NCI-H69 (cell line): ENCODE measurements at places on chromosomes 12 and 14.

DNA sequence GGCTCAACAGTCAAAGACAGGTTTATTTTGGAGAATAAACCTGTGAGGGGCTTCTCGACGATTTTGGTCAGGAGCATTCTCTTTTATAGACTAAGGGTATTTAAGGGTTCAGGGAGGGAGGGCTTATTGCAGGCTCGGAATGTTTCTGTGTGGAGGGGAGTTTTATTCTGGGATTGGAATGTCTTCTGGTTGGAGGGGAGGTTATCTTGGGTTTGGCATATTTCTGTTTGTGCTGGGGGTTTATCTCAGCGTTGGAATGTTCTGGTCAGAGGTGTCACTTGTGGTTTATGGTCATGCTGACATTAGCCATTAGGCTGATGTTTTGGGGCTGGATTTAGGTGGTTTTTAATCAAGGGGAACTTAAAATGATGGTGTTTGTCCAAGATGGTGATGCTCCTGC lies 103.9 kb downstream of the SUDS3 start:
- no peak for DNase-seq

GRCh38 chr12:6323995-6324711 lies 13.7 kb downstream of the PLEKHG6 start:
- no peak for DNase-seq

DNA sequence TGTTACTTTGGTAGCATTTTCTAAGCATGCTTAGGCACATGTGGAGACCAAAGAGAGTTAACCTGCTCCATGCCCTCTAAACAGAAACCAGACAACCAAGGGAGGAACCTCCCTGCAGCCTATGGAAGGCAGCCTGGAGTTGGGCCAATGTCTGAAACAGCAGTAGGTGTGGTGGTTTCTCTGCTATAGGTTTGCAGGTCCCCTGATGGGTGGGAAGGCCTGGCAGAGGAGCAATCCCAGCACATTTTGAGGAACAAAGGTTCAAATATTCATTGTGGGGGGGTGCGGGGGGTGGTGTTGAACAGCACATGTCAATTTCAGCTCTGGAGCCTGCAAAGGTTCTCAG lies 65.4 kb downstream of the DACT1 start:
- peak; percentile 98 for DNase-seq

DNA sequence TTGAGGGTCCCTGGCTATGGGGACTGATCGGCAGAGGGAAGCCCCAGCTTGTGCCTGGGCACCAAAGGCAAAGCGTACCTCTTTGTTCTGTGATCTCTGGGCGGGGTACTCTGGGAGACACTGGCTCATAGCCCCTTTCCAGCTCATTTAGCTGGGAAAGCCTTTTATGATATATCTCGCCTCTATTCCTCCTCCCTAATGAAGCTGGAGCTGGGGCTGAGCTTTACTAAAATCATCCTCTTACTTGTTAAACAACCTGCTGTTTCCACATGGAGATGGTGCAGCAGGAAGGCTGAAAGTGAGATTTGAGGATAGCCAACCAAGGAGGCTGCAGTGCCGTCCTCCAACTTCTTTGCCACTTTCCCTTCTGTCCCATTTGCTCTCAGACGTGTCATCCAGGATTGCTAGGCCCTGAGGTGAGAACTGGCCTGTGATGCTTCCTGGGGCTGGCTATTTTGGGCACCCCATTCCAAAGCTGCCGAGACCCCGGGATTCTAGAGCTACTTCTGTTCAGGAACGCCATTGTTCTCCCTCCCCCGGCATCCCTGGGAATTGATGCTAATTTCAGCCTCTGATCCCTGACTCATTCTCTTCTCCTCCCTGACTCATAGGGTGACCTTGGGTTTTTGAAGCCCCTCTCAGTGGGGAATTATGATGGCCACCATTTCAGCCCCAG lies 16.0 kb downstream of the PDE1B start:
- DNase-seq = no peak

DNA sequence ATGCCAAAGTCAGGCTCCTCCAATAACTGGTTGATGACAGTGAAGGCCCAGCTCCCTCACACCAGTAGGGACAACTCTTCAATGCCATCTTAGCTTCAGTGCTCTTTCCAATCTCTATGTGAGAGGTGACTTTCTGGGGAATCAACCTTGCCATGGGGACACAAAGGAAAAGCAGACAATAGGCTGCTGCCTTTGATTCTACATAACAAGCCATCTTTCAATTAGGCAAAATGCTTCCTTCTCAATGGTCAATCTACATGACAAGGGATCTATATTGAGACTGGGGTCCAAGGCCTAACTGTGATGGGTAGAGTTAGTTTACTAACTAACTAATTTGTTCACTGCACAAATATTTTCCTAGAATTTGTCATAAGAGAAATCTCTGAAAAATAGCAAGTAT lies 1417.5 kb upstream of the SEL1L start:
- no peak for DNase-seq

DNA sequence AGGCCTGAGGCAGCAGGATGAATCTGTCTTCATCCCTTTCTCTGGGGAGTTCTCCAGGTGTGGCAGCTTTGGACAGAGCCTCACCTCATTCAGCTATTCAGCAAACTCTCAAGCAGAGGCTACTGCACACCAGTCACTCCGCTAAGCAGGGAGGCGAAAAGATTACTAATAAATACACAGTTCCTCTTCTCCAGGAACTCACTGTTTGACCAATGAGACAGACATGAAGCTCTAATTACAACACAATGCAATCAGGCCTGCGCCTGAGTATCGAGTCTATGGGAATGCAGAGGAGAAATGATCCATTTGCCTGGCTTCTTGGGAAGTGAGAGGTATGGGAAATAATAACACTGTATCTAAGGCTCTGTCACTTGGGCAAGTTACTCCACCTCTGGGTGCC lies 178.1 kb downstream of the CRADD start:
- DNase-seq = no peak

DNA sequence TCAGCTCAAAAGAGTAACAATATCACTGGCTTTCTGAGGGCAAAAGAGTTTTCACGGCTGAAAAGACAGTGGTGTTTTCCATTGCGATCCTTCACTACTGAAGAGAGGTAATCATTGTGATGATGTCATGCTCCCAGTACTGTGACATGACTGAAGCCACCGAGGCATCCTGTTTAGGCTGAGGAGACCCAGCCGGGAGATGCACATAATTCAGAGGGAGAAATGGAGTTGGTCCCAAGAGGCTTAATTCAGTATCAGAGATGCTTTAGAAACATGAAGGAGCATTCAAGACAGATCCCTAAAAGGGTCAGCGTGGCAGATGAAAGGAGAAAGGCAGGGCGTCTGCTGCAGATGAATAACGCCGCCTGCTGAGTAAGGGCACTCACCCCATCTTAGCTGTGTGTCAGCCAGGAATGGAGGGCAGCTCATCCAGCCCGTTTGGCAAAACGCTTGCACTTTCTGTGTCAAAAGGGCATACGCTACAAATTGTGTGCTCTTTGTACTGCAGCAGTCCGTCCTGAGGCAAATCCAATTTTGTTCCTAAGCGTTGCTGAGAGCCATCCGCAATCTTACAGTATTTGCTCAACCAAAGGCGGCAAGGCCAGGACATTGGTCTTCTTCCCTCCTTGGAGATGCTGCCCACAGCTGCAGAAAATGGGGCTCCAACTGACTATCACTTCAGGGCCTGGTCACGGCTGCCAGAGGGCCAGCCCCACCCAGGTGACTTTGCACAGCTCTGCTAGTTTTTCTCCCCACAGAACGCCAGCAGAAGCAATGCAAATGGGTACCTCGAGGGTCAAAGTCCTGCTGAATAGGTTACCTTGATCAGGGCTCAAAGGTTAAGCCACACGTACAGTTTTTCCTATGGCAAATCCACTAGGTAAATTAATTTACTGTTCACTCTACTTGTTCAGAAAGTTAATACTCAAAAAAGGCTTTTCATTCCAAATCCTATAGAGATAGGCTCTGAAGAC lies 23.5 kb downstream of the CCDC92 start:
- peak; percentile 54 for DNase-seq

GRCh38 chr12:7451756-7452155 lies 7.8 kb upstream of the CD163L1 start:
- DNase-seq = no peak

- no peak for DNase-seq
Measured at GRCh38 chr12:59004456-59004855, 84.2 kb upstream of the LRIG3 start.

DNA sequence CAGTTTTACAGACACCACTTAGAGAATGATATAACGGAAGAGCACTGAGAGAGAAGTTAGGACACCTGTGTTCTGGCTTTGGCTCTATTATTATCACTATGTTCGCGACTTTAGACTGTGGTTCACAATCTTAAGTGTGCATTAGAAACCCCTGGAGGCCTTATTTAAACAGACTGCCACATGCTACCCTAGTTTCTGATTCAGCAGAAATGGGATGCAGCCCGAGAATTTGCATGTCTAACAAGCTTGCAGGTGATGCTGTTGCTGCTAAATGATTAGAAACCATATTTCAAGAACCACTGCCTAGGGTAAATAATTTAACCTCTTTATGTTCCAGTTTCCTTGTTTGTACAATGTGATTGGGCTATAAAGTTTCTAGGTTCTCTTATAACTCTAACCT lies 3.6 kb upstream of the RAD51AP1 start:
- DNase-seq = peak; percentile 16

DNA sequence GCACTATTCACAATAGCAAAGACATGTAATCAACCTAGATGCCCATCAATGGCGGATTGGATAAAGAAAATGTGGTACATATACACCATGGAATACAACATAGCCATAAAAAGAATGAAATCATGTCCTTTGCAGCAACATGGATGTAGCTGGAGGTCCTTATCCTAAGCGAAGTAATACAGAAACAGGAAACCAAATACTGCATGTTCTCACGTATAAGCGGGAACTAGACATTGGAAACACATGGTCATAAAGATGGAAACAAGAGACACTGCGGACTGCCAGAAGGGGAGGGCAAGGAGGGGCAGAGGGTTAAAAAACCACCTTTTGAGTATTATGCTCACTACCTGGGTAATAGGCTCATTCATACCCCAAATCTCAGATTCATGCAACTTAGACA lies 234.1 kb upstream of the PLXNC1 start:
- no peak for DNase-seq

DNA sequence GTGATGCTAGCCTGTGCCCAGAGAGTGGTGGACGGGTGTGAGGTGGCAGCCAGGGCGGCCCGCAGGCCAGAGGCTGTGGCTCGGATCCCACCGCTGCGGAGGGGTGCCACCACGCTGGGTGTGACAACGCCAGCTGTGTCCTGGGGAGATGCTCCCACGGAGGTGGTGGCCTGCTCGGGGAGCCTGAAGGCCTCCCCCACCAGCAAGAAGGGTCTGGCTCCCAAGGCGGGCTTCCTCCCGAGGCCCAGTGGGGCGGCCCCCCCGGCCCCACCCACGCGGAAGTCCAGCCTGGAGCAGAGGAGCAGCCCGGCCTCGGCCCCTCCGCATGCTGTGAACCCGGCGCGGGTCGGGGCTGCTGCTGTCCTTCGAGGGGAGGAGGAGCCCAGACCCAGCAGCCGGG lies 38.2 kb downstream of the KIF26A start:
- no peak for DNase-seq

DNA sequence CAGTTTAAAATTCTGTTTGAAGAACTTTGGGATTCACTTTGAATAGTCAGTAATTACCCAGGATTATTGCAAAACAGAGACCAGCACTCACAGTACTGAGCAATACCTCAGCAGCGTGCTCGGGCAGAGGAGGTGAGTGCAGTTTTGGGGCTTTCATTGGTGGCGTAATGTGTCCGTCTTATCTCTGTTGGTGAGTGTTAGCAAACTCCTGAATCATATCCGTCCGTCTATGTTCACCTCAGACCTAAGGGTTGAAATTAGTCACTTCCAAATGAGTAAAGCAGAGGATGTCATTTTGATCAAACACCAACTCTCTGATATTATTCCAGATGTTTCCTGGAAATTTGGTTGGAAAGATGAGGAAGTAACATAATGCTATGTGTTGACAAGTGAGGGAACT lies 82.8 kb downstream of the BORCS5 start:
- no peak for DNase-seq

GRCh38 chr12:45622210-45622937 lies 107.1 kb upstream of the ARID2 start:
- no peak for DNase-seq

DNA sequence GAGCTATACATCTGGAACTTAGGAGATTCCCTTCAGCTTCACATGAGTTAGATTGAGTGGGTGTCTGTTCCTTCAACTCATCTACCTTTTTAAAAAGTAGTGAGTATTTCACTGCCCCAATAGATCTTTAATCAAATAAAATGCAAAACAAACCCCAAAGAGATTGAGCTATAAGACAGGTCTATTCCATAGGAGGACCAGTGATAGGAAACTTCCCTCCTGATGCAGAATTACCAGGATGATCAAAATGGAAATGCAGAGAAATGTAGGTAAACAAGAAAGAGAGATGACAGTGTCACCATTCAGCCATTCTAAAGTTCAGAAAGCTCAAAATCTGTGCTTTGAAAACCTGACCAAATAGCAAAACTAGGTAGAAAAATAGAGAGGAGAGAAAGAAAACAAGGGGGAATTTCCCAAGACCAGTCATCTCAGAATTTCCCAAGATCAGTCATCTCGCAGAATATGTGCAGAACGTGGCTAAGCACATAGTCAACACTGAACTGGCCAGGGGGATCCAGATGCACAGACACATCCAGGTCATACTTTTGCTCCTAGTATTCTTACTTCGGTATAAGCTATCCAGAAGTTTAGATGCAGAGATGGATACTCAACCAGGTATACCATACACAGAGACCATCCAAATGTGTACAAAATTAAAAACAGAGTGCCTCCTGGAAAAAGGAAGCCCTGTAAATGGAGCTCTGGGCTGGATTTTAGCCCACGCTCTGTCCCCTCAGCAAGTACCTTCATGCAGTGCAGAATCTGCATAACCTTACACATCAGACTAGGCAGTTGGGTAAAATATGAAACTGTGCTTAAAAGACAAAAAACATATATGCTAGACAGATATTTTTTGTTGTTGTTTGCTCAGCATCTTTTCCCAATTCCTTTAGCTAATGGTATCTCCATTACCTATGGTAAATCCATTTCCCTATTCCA lies 27.4 kb downstream of the SLC41A2 start:
- DNase-seq = no peak

DNA sequence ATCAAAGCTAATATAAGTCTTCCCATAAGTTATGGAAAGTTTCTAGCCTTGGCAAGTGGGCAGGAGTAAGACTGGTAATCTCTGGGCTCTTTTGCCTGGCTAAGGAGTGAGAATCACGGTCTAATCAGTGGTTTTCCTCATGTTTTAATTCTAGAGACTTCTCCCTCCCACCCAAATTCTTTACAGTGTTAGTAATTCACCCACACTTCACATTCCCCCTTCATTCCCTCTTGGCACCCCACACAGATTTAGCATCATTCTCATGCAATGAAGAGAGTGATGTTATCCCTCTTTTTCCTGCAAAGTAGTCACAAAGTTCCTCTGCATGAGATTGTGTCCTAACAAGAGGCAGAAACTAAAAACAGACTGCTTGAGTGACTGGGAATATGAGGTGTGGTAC lies 28.6 kb upstream of the CACNA2D4 start:
- DNase-seq = no peak

DNA sequence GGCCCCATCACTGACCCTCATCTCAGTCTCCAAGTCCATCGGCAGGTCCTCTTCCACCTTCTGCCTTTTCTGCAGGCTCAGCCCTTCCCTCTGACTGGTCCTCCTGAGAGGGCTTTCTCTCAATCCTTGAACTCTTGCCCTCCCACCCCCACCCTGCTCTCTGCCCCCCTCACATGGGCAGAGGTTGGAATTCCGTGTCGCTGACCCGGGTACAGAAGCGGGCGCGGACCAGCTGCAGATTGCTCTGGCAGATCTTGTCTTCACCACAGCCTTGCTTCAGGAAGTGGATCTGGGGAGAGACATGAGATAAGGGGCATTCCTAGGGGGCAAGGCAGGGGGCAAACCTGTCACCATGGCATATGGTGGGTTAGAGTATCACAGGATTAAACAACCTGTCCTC lies 12.4 kb downstream of the ITGA7 start:
- no peak for DNase-seq
